ENCODE measurements at places on chromosomes 16 and 17.

DNA sequence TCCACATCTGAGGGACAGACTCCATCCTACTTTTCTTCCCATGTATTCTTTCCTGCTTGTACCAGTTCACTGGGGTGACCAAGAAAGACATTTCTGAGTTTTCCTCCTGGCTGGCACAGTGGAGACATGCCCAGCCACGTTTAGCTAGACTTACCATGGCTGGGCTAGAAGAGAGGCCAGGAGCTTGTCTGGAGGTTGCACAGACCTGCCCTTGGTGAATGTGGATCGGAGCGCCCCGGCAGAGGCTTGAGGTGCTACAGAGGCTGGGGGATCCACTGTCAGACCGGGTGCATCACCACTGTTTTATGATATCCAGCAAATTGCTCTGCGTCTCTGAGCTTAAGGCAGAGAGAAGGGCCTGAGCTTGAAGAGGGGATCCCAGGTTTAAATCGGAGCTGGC lies 3.5 kb downstream of the IL4R start:
- DNase-seq: no peak

GRCh38 chr17:16516594-16517051 lies 24.6 kb upstream of the LRRC75A start:
- no peak for DNase-seq

GRCh38 chr17:58301504-58302150 lies 20.9 kb upstream of the MPO start:
- no peak for DNase-seq

DNA sequence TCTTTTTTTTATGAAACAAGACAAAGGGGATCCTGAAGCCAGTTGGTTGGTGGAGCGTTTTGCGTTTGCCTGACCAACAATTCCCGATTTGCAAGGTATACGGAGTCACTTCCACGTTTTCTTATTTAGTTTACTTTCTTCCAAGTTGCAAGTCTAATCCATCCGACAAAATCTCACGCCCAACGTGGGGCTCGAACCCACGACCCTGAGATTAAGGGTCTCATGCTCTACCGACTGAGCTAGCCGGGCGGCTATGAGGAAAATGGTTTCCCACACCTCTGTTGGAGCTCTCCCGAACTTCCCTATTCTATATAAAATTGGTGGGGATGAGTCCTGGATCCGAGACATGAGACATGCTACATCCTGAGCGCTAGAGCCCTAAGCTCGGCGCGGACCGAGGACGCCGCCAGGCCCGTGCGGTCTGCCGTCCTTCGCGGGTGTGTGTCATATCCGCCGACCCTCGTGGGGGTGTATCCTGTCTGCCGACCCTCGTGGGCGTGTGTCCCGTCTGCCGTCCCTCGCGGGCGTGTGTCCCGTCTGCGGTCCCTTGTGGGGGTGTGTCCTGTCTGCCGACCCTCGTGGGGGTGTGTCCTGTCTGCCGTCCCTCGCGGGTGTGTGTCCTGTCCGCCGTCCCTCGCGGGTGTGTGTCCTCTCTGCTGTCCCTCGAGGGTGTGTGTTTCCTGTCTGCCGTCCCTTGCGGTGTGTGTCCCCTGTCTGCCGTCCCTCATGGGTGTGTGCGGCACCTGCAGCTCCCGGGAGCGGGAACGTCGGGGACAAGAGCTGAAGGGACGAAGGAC lies 22.6 kb downstream of the ZNF213 start:
- no peak for DNase-seq

GRCh38 chr16:55488306-55488705 lies 9.3 kb downstream of the MMP2 start:
- no peak for DNase-seq

DNA sequence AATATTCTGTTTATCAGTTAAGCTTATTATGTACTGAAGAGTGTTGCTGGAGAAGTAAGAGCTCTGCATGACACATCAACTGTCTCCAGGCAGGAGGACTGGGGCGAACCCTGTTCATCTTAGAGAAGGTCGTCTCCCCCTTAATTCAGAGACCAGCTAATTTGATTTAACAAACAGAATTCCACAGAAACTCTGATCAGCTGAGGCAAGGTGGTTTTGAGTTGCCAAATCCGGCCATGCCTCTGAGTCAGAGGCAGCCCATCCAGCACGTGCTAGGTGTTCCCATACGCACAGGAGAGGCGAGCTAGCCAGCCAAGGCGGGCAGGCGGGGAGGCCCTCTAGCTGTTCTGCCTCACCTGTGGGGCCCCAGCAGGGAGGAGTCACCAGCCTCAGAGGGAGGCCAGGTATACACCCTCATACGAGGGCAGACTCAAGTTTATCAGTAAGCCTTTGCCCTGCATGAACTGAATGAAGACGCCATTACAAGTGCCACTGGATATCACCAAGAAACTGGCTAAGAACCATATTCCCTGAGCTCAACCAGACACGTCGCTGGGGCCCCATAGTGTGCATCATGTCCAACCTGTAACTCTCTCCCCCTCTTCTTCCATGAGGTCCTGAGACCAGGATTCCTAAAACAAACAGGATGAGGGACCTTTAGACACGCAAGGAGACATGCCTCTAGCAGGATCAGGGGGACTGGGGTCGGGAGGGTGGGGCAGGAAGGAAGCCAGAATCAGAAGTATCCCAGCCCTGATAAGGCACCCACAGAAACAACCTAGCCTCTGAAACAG lies 25.7 kb downstream of the STAT5A start:
- no peak for DNase-seq

DNA sequence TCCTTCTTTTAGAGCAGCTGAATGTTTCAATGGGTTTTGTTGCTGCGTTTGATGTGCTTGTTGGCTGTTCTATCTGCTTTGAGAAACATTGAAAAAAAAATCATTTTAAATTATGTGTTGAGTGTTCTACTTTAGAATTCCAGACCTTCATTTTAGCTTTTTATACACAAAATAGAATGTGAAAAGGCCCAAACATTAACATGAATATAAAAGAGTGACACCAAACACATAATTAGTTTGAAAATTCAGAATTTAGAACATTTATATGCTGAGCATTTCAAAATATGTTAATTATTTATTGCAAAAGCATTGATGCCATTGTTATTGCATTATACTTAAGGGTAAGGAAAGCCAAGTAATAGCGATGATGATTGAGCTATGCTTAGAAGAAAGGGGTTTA lies 2.9 kb downstream of the NFAT5 start:
- no peak for DNase-seq

DNA sequence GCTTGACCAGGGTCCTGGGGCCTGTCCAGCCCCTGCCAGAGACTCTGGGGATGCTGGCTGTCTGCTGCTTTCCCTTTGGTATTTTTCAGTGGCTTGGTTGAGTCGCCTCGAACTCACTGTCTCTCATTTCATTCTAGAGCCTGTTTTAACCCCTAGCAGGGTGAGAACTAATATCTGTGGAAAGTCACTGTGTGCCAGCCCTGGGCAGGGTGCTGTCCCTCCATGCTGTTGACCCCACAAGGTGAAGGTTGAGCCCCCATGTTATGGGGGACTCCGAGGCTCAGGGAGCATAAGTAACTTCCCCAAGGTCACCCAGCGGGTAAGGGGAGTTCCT lies 33.0 kb downstream of the DCAKD start:
- no peak for DNase-seq

DNA sequence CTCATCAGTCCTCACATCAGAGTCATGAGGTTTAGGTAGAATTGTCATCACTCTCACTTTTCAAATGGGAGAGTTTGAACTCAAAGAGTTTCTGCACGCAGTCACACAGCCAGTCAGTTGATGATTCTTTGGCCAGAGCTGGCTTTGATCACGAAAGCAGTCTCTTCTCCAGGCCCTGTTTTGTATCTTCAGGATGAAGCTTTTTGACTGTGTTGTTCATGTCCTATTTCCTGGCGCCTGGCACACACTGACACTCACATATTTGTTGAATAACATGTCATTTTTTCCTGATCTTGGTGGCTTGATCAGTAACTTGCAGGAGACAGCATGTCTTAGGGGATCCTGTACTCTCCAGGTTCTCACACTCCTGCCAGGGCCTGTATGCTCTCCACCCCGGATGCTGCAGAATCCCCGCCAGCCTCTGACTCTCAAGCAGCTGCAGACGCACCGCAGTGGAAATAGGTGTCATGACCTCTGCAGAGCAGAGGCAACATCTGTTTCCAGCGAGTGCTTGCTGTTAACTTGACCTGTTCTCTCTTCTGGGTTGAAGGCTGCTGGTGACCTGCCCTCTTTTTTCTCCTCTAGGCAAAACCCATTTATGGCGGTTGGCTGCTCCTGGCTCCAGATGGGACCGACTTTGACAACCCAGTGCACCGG lies 33.0 kb downstream of the MPRIP start:
- no peak for DNase-seq

DNA sequence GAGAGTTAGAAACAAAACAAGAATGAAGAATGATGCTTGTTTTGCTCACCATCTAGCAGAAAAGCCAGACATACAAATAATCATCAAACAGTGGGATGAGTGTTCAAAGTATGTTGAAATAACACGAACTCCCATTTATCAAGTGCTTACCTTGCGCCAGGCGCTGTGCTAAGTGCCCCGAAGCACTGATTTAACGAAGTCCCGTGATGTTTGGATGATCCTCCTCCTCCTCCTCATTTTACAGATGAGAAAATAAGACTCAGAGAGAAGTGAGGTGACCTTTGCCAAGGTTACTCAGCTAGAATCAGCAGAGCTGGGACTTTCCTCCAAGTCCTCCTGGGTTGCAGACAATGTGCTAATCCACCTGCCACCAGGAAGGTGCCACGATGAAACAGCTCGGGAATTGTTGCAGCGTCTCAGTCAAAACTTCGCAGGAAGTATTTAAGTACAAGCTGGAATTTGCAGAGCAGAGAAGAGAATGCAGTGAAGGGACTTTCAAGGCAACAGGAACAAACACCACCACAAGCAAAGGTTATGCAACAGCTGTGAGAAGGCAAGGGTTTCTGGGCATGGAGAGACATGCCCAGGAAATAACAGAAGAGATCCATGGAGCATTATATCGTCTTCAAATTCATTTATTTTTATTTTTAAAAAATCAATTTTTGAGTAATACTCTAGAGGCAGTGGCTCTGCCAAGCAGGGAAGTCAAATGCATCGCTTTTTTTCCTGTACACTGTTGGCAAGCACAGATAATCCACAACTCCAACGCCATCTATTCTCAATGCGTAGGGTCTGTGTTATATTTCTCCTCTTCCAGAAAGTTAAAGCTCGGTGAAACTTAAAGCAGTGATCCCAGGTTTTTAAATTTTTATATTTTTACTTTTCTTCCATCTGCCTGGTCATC lies 11.1 kb downstream of the PRCD start:
- DNase-seq: no peak

DNA sequence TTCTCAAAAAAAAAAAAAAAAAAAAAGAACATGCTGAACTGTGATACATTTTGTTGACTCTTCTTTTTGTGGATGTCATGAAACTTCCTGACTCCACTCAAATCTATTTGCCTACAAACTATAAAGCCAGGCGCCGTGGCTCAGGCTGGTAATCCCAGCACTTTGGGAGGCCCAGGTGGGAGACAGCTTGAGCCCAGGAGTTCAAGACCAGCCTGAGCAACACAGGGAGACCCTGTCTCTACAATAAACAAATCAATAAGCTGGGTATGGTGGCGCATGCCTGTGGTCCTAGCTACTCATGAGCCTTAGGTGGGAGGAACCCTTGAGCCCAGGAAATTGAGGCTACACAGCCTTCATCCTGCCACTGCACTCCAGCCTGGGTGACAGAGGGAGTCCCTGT lies 1.5 kb upstream of the NT5C start:
- no peak for DNase-seq

DNA sequence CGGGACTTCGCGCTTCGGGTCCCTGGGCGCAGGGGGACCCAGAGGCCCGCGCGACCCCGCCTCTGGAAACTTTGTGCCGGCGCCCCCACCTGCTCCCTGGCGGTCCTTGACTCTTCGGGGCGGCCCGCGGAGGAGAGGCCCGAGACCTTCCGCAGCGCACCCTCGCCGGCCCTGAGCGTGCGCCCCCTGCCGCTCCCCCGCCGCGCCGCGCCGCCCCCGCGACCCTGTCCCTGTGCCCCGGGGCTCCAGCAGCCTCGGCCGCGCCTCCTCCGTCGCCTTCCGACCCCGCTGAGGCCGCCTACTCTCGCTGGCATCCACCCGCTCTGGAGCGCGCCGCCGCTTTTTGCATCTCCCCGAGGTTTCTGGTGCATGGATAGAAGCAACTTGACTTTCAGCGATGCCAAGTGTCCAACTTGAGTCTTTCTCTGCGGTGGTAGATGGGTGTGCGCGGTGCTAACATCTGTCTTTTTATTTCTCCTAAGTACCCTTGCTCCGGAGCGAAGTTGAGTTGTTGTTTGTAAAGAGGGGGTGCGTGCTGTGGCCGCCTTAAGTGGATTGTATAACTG lies 414 bp downstream of the DUSP14 start:
- no peak for DNase-seq

GRCh38 chr17:37410357-37410756 lies 3.7 kb downstream of the TADA2A start:
- no peak for DNase-seq

GRCh38 chr16:76729525-76729924 lies 452.3 kb downstream of the CNTNAP4 start:
- DNase-seq: peak; percentile 16

- DNase-seq: no peak
Observed at GRCh38 chr17:41629316-41629715, 4.9 kb upstream of the KRT17 start.

DNA sequence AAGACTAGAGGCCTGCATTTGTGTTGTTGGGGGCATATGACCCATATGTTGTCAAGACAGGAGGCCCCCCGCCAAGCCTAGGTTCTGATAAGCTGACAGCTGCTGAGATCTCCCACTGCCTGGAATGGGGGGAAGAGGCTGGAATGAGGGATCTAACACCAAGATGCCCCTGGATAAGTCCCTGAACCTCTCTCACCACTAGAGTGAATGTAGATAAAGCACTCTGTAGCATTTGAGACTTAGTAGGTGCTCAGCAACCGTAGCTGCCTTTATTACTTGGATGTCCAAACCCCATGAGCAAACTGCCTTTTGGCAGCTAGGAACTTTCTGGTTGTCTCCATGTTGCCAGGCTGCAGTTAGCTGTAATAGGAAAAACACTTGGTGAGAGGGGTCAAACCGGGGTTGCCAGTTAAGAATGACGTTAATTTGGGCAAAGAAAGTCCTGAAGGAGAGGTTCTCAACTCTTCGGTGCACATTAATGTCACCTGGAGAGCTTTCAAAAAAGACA lies 4.4 kb upstream of the RASL10B start:
- DNase-seq: no peak

- DNase-seq: no peak
Observed at GRCh38 chr17:82998637-82999036, 80.8 kb upstream of the METRNL start.

DNA sequence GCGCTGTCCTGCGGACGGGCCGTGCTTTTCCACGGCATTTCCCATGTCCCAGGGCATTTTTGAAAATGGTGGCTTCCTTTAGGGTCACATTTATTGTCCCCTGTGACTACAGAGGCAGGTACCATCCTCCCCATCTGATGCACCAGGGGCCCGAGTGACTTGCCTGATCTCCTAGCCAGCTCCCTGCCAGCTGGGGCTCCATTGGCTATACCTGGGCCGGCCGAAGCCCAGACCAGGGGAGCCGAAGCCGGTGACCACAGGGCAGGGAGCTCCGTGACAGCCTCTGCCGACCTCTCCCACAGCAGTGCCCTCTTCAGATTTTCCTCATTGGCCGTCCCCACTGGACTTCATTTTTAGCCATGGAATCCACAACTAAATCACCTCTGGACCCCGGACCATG lies 170.6 kb downstream of the RBFOX3 start:
- DNase-seq: no peak

All from HuH-7 (cell line).